Ureter (tissue), 1 donor: ENCODE measurements at places on chromosomes 7 and 10. TPM values are rescaled to one million over a fixed set of nuclear protein-coding genes. Genes with fewer than 3 reads are reported as not detected.

FKBP6 gene
- total RNA-seq, result not detected

DNA sequence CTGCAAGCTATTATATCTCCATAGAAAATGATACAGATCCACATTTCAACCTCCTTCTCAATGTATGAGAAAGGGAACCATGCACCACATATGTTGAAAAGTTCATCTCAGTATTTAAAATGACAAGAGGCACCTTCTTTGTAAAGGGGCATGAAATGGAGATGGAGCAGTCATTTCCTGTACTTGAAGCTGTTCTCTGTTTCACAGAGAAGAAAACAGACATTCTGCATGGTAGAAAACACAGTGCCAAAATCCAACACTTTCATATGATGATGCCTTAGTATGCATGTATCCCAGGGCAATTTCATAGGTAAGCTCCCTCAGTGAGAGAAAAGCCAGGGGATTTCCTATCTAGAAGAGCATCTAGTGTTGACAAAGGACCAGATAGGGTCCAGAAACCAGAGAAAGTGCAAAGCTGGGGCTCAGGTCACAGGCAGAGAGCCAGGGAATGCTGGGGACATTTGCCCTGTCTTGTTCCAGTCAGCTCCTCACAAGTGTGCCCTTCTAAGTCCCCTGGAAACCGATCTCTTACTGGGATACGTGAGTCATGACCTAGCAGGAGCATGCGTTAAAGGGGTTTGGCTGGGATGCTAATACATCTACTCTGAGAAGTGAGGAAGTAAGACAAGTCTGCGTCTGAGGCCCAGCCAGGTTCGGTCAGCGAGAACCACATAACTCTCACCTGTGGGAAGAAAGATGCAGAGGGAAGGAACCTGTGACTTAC, 118.7 kb downstream of the ICA1 start:
- DNase-seq, result no peak

- DNase-seq, result no peak
Measured at GRCh38 chr10:112904000-112904399, 46.0 kb upstream of the TCF7L2 start.

DNA sequence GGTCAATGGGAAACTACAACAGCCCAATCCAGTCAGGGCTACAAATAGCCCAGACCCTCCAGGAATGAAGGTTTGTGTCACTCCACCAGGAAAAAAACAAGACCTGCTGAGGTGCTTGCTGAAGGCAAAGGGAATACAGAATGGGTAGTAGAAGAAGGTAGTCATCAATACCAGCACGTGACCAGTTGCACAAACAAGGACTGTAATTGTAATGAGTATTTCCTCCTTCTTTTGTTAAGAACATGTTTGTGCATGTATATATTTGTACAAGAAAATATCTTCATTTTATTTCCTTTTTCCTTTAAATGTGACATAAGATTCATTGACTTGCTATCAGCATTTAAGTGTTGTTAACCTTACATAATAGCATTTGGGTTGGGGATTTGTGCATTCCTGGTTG, 229.3 kb downstream of the IMMP2L start:
- no peak for DNase-seq

DNA sequence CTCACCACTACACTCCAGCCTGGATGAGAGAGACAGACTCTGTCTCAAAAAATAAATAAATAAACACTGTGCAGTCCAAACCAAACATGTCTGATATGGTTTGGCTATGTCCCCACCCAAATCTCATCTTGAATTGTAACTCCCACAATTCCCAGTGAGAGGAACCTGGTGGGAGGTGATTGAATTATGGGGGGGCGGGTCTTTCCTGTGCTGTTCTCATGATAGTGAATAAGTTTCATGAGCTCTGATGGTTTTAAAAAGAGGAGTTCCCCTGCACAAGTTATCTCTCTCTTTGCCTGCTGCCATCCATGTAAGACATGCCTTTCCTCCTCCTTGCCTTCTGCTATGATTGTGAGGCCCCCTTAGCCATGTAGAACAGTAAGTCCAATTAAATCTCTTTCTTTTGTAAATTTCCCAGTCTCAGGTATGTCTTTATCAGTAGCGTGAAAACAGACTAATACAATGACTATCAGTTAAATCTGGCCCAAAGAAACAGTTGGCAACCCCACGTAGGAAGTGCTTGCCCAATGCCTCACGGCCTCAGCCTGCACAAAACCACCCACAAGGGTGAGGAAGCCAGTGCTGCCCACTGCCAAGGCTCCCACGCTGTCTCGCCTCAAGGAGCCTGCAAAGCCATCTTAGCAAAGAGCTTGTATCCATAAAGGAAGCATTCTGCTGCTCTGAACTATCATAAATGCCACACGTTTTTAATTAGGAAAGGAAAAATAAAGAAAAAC, 64.7 kb downstream of the PIK3AP1 start:
- DNase-seq, result no peak
